ENCODE measurements at places on chromosomes 4 and X.

DNA sequence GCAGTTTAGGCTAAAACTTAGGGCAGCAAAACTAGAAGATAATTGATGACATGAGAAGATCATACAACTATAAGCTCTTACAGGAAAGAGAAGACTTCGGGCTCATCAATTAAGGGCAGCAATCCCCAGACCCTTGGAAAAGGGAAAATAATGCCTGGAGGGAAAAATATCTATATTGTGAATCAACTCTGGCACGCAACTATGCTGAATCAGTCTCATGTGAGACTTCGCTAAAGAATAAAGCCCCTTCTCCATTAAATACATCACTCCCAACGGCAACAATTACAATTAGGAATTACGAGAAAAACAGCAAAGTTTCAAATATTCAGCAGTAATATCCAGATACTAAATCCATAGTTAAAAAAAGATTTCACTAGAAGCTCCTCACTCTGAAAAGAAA lies 2016.8 kb upstream of the IGFBP7 start:
- DNase-seq: no peak

GRCh38 chr4:17958181-17958580 lies 63.4 kb downstream of the LCORL start:
- no peak for DNase-seq

DNA sequence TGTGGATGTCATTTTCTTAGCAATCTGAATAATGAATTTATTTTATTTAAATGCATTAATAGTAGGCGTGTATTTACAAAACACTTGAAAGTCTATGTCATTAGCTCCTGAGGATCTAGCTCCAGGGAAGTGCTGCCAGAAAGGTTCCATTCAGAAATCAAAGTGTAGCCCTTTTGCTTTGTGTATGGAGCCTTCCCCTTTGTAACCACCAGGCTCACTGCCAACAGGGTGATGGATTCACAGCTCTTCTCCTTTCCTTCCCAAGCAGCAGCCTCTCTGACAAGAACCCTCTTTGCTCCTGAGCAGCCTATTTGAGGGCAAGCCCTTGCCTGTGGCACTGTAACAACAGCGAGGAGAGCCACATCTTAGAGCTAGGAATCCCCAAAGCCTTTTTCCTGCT lies 286.0 kb upstream of the RASGEF1B start:
- no peak for DNase-seq

GRCh38 chrX:130158311-130158710 lies 7.3 kb downstream of the AIFM1 start:
- DNase-seq: no peak

- no peak for DNase-seq
Observed at GRCh38 chr4:73420615-73421014, 15.4 kb upstream of the AFP start.

DNA sequence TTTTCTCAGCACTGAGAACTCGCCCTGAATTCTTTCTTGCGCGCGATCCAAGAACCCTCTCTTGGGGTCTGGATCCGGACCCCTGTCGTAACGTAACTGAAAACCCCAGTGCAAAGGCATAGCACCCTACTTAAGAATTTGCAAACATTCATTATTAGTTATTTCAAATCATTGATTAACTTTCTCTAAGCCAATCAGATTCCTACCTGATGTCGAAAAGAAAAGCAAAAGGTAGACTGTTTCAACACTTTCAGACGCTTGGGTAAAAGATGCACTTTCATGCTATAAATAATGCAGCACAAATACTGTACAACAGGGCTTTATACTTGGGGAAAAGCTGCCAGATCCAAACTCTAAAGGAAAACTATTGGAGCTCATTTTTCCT lies 817 bp upstream of the WDR19 start:
- no peak for DNase-seq

DNA sequence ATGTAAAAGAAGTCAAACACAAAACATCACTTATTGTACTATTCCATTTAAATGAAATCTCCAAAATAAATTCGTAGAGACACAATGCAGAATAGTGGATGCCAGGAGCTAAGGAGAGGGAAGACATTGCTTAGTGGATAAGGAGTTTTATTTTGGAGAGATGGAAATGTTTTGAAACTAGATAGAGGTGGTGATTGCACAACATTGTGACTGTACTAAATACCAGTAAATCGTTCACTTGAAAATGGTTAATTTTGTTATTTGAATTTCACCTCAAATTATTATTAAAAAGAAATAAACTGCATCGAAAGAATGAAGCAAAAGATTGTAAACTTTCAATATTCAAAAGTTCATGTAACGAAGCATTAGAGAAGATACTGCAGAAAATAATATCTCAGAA lies 9.7 kb upstream of the ACSL4 start:
- no peak for DNase-seq

GRCh38 chrX:36087366-36087765 lies 167.8 kb downstream of the CFAP47 start:
- no peak for DNase-seq

DNA sequence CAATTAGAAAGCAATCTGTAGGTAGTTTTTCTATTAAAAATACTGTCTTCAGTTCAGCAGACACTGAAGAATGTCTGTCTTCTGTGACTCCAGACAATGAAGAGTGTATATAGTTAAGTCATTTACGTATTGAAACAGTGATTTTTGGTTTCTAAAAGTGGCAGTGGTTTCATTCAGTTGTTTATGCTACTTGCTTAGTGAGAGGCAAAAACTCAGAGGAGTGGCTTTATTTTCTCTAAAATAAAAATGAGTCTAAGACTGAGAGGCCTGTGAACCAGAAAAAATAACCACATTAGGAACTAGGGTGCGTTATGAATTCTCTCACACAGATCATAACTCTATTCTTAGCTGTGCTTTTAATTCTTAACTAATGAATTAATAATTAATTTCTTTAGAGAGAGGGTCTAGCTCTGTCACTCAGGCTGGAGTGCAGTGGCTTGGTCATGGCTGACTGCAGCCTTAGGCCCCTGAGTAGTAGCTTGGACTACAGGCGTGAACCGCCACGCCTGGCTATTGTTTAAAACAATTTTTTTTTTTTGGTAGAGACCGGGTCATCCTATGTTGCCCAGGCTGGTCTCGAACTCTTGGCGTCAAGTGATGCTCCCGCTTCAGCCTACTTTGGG lies 31.4 kb downstream of the FREM3 start:
- no peak for DNase-seq
